AG04450 (cell line): ENCODE measurements at places on chromosomes 6 and 20.

- no peak for DNase-seq
These were observed 12.2 kb downstream of the BAK1 start for GRCh38 chr6:33567836-33568235.

GRCh38 chr6:13813621-13814175 is 659 bp downstream of the MCUR1 start:
- peak; percentile 15 for DNase-seq

DNA sequence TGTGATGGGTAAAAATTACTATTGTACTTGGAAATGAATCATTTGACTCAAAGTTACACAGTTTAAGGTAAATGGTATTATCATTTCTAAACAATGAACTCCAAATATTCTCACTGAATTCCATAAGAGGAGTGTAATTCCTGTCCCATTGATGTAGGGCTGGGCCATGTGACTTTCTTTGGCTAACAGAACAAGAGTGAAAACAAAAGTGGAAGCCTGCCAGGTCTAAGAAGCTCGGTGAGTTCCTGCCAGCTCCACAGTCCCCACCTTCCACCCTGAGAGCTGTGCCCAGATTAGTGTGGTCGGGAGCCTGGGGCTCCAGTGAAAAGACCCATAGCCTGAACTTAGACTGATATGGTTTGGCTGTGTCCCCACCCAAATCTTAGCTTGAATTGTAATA is 24.6 kb downstream of the TBXT start:
- DNase-seq, result no peak

DNA sequence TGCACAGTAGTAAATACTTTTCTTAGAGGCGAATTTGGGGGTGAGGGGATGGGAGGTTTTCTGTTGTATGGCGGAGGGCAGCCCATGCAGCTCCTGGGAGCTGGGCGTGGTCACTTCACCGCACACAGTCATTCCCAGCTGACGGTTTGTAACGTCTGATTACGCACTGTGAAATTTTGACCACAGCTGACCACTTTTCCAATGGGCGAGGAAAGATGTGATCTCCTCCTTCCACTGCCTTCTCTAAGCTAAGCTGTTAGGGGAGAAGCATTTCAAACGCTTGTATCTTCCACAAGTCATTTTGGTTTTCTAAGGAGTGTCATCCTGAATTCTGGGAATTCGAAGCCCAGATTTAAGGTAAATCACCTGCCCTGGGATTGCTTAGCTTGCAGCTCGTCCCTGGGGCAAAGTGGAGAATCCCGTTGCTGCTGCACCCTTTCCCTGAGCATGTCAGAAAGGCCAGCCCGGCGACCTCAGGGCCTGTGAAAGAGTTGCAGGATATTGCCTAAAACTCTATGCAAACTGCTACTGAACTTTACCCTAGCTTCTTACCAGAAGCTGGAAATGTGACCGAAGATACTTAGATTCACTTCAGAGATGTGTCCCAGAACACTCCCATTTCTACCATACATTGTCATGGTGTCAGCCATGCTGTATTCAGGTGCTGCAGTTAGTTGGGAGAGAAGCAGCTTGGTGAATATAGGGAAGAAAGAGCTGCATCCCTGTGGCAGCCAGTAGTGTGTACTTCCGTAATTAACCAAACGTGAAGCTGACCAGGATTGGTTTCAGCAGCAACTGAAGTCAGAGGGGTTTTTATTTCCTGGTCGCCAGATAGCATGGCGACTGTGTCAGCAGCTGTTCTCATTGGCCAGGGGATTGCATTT is 58.9 kb downstream of the RREB1 start:
- DNase-seq, result peak; percentile 67

- no peak for DNase-seq
These were observed 5.1 kb upstream of the SLC2A12 start for GRCh38 chr6:134057478-134057877.
